ENCODE measurements at places on chromosomes 4 and X. TPM values are rescaled to one million over a fixed set of nuclear protein-coding genes. Genes with fewer than 3 reads are reported as not detected.

Gene CT47B1
- not detected for total RNA-seq

DNA sequence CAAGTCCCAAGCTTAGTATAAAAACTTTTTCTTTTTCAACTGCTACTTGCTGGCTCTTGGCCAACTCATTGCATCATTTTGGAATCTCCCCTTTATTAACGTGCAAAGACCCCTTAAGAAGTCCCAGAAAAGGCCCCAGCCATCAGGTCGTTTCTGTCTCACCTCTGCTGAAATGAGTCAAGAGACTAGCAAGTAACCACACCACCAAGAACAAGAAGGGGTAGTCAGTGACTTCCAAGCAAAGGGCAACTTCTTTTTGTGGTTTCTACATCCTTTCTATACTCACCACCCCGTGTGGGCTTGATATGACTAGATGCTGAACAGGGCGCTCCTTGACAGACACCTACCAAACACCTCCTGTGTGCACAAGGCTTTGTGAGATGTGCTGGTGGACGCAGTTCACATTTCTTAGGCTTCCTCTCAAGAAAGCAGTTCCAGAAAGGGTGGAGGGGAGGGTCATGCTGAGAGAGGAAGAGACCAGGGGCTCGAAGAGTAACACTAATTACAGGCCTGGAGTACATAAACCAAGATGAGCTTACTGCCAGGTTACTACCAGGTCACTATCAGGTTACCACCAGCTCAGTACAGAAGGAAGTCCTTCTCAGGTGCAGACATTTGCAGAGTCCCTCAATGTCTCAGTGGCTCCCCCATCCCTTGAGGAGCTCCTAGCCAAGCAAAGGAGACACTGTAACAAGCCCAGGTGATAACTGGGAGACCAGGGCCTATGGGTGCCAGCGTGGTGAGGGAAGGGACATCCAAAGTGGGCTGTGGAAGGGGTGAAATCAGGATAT, 19.3 kb downstream of the JAKMIP1 start:
- DNase-seq: no peak

Gene ASMT
- total RNA-seq: not detected

DNA sequence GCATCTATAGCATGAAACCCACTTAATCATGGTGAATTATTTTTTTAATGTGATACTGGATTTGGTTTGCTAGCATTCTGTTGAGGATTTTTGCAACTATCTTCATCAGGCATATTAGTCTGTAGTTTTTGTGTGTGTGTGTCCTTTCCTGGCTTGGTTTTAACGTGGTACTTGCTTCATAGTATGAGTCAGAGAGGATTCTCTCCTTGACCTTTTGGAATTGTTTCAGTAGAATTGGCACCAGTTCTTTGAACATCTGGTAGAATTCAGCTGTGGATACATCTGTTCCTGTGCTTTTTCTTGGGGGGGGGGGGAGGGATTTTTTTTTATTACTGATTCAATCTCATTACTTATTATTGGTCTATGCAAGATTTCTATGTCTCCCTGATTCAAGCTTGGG, 232.0 kb upstream of the KLF8 start:
- no peak for DNase-seq

DNA sequence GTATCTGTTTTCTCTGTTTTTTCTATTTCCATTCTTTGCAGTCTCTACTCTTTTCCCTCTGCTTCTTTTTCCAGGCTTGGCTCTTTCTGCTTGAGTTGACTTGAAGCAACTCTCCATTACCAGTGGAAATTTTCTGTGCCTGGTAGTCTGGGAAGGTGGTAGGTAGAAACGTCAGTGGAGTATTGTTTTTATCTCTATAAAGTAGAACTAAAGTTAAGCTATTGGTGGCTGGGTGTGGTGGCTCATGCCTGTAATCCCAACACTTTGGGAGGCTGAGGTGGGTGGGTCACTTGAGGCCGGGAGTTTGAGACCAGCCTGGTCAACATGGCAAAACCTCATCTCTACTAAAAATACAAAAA, 438.1 kb upstream of the AR start:
- DNase-seq: no peak

DNA sequence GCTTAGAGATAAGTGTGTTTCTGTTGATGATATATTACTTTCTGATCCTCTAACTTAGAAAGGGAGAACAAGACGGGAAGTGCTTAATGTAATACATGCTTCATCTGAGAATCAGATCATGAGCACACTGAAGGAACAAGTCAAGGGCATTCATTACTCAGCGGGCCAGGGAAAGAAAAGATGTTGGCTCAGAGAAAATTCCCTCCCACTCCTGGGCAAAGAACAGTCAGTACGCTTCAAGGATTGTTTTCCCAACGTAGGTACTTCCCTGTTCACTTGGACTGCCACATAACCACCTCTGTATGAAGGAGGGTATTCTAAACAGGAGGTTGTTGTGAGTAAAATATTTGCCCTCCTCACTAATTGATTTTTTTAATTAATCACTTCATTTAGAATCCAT, 374.5 kb upstream of the FMR1 start:
- DNase-seq: no peak

- no peak for DNase-seq
These were observed 266.6 kb upstream of the TAPT1 start for GRCh38 chr4:16492872-16493271.

Gene SORCS2
- 0.04 TPM for total RNA-seq

Gene UGT8
- 0.18 TPM for total RNA-seq

- DNase-seq: no peak
These were observed 3.0 kb downstream of the RAB9A start for GRCh38 chrX:13691841-13692371.

DNA sequence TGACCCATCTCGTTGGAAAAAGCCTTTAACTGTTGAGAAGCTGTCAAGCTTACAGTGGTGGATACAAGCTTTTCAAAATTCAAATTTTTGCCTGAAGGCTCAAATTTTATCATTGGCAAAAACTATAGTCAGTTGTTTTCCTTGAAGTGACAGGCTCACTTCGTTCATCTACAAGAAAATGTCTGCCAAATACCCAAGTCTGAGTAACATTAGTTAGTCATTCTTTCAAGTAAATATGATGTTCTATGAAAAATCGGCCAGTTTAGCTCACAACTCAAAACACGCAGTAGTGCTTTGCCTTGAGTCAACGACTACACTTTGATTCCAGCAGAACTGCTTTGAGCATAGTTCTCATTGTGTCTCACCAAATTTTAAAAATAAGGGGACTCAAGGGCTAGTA, 170.3 kb upstream of the MAMLD1 start:
- DNase-seq: no peak

DNA sequence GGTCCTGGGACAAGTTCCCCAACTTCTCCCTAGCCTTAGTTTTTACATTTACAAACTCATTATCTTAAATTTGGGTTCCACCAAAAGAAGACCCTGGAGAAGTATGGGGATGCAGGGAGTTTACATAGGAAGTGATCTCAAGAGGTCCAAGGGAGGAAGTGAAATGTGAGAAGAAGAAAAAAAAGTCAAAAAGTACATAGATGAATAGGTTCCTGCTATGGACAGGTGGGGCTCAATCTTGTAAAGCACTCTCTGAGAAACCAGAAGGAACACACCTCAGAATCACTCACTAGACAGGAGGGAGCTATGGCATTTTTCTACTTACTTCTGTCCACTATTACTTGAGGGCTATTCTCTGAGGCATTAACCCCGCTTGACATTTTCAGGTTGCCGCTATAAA, 56.6 kb downstream of the ARHGAP6 start:
- DNase-seq: no peak

Measured in foreskin keratinocyte (primary cell).